Activated naive CD8-positive, alpha-beta T cell treated with anti-CD3 and anti-CD28 coated beads, Interleukin-2, amount 10 ng/mL, durations not matched to agents 7 days and 5 days (primary cell): ENCODE measurements at places on chromosomes 5 and 9. TPM values are rescaled to one million over a fixed set of nuclear protein-coding genes. Genes with fewer than 3 reads are reported as not detected.

Gene RNF183
- 0.14 TPM for total RNA-seq

DNA sequence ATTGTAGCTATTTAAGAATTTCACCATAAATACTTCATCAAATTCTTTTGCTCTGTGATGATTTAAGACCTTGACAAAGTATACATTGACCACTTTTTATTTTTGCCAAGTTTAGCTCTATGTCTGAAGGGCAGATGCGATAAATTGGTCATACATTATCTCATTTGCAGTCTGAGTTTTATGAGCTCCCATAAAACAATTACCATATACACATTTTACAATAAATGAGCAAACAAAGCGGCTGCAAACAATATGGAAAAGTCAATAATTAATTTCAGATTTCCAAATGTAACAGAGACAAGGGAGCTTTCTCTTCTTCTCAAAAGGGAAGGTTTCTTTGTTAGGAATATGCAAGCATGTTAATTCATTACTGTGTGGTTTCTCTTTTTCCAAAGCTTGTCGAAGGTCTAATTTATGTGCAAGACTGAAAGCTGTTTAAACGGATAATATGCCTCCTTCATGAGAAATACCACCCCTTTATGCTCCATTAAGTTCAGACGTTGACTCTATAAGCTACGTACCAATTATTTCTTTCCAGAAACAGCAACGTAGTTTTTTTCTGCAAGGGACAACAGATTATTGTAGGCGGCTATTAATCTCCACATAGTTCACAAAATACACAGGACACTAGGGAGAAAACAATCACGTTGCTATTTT lies 7.0 kb upstream of the IZUMO3 start:
- H3K36me3 ChIP-seq, result no peaks in the 10 kb centered on the region
- H3K27ac ChIP-seq, result no peak overlapping the region
- no peaks in the 10 kb centered on the region for H3K27me3 ChIP-seq
- H3K4me1 ChIP-seq, result no peaks in the 10 kb centered on the region
- H3K4me3 ChIP-seq, result no peak overlapping the region

GRCh38 chr9:78542491-78543181 lies 245.7 kb downstream of the PSAT1 start:
- no peak for DNase-seq
- H3K36me3 ChIP-seq, result no peaks in the 10 kb centered on the region
- H3K4me3 ChIP-seq, result no peak overlapping the region

DNA sequence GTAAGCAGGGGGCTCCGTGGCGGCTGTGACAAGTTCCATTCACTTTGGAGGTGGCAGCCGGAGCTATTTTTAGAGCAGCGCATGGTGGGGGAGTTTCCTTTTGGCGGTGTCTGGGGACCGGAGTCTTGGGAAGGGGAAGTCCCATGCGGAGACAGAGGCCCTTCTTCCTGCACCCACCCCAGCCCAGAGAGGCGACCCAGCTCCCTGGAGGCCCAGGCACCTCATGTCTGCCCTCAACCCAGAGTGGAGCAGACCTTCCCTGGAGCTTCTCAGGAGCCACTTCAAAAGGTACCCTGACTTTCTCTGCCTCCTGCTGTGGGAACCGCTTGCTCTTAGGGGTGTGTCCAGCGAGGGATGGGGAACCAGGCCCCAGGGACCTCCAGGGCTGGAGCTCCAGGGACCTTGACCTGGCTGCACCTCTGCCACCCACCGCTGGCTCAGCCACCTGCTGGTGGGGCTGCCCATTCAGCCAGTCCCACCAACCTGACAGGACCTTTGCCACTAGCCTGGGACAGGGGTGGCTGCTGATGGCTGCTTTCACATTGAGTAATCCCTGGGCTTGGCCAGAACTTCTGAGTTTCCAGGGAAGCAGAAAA lies 34.1 kb downstream of the NEK6 start:
- no peaks in the 10 kb centered on the region for H3K36me3 ChIP-seq
- peak overlapping the region; percentile 48 for H3K4me3 ChIP-seq
- peak; percentile 61 for DNase-seq
- peaks cover 2% of the 10 kb centered on the region for H3K27me3 ChIP-seq
- no peak overlapping the region for H3K27ac ChIP-seq
- peaks cover 34% of the 10 kb centered on the region for H3K4me1 ChIP-seq

- H3K27ac ChIP-seq, result peak overlapping the region; percentile 99
- DNase-seq, result peak; percentile 68
- peaks cover 50% of the 10 kb centered on the region for H3K4me1 ChIP-seq
- no peaks in the 10 kb centered on the region for H3K27me3 ChIP-seq
- H3K4me3 ChIP-seq, result peak overlapping the region; percentile 100
Observed at GRCh38 chr9:131270171-131271015, 5.9 kb downstream of the FAM78A start.

GRCh38 chr5:62326702-62327101 lies 20.7 kb downstream of the KIF2A start:
- no peak overlapping the region for H3K4me3 ChIP-seq
- peaks cover 28% of the 10 kb centered on the region for H3K36me3 ChIP-seq
- no peaks in the 10 kb centered on the region for H3K27me3 ChIP-seq
- H3K27ac ChIP-seq, result no peak overlapping the region

DNA sequence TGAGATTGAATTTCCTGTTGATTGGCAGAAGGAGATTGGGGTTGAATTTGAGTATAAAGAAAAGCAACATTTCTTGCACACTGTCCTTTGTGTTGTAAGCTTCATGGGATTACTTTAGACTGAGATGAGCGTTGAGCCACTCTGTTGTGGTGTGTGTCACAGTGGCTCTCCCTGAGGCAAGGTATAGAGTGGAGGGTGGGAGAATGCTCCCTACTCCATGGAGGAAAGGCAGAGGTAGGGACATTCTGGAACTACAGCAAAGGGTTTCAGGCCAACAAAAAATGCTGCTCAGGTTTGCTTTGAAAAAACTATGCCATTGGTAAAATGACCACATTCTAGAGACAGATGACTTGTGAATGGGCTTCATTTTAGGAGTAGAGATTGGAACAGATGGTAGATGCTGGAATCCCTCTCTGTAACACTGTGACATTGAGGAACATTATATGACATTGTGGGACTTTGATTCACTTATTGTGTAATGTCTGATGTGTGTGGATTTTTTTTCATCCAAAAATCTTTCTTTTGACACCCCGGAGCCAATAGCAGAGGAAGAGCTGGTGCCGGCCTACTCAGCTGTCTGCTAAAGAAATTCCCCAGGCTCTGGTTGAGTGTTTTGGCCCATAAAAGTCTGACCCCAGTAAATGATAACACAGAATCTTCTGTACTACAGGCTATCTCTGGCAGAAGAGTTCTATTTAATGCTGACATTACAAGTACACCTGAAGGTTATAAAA lies 6.2 kb upstream of the CEP120 start:
- H3K27ac ChIP-seq, result no peak overlapping the region
- H3K4me1 ChIP-seq, result peaks cover 4% of the 10 kb centered on the region
- no peaks in the 10 kb centered on the region for H3K36me3 ChIP-seq
- H3K4me3 ChIP-seq, result no peak overlapping the region
- H3K27me3 ChIP-seq, result no peaks in the 10 kb centered on the region
- no peak for DNase-seq

DNA sequence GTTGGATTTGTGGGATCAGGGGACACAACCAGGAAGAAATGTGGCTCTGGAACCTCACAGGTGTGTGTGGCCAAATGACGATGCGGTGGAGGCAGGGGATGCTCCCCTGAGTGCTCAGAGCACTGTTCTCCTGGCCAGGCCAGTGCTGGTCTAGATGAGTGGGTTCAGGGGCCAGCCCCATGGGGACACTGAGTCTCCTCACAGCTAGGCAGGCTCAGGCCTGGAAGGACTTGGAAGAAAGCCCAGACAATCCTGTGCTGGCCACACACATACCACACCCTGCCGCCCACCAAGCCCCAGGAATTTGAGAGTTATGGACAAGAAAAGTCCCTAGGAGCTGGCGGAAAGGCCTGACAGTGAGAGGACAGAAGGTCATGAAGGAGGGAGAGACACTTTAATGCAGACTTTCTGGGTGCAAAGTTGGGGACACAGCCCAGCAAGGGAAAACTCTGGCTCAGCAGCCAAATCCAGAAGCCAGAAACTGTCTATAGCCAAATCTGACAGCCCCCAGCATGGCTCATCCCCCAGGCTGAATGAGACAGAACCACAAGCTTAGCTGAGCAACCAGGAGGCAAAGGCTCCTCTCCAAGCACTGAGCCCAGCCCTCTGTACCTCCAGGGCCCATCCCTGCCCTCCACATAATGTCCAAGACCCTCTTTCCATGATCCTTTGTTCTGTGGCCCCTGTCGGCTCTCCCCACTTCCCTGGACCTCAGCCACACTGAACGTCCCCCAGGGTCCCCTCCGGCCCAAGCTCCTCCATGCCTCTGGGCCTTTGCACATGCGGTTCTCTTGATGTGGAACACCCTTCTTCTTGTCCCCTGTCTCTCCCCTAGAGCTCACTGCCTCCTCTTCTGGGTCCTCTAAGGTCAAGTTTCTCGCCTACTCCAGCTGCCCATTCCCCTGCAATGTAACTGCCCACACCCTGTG lies 22.4 kb downstream of the LHX6 start:
- H3K4me1 ChIP-seq, result no peaks in the 10 kb centered on the region
- peaks cover 8% of the 10 kb centered on the region for H3K27me3 ChIP-seq
- H3K4me3 ChIP-seq, result no peak overlapping the region
- no peaks in the 10 kb centered on the region for H3K36me3 ChIP-seq
- no peak for DNase-seq

- H3K27me3 ChIP-seq, result no peaks in the 10 kb centered on the region
- peak; percentile 60 for DNase-seq
- peak overlapping the region; percentile 81 for H3K4me3 ChIP-seq
- H3K36me3 ChIP-seq, result no peaks in the 10 kb centered on the region
- peak overlapping the region; percentile 92 for H3K27ac ChIP-seq
Observed at GRCh38 chr5:39208471-39208870, 10.9 kb downstream of the FYB1 start.

GRCh38 chr5:168624850-168625364 lies 45.7 kb upstream of the PANK3 start:
- H3K27me3 ChIP-seq, result peaks cover 3% of the 10 kb centered on the region
- no peaks in the 10 kb centered on the region for H3K36me3 ChIP-seq
- no peak overlapping the region for H3K27ac ChIP-seq
- no peak overlapping the region for H3K4me3 ChIP-seq
- no peaks in the 10 kb centered on the region for H3K4me1 ChIP-seq
- no peak for DNase-seq

- peaks cover 2% of the 10 kb centered on the region for H3K36me3 ChIP-seq
- no peak overlapping the region for H3K4me3 ChIP-seq
- H3K27me3 ChIP-seq, result peaks cover 2% of the 10 kb centered on the region
Observed at GRCh38 chr5:138461343-138462125, 3.7 kb upstream of the EGR1 start.

DNA sequence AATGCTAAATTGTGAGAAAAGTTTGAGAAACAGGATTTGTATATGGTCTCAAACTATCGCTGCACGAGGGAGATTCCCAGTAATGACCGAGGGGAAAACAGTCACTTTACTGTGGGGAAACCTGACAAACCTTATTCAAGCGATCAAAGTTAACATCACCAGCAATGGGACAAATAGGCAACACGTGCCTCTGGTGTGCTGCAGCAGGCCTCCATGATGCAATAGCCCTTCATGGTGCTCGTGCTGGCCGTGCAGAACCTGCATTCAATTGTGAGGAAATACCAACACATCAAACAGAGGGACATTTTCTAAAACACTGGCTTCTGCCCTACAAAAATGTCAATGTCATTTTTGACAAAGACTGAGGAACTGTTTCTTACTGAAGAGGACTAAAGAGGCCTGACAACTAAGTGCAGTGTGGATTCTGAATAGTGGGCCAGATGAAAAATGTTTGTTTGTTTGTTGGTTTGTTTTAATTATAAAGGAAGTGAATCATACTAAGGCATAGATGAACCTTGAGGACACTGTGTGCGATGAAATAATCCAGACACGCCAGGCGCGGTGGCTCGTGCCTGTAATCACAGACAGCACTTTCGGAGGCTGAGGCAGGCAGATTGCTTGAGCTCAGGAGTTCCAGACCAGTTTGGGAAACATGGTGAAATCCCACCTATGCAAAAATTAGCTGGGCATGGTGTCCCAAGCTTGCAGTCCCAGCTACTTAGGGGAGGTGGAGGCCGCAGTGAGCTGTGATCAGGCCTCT lies 17.6 kb upstream of the MARCHF6 start:
- H3K4me3 ChIP-seq, result no peak overlapping the region
- peaks cover 6% of the 10 kb centered on the region for H3K4me1 ChIP-seq
- no peaks in the 10 kb centered on the region for H3K36me3 ChIP-seq
- no peak for DNase-seq
- H3K27ac ChIP-seq, result no peak overlapping the region

Gene TUSC1
- total RNA-seq, result not detected

Gene ITK
- total RNA-seq, result 313 TPM

- peak overlapping the region; percentile 99 for H3K4me3 ChIP-seq
- H3K27ac ChIP-seq, result peak overlapping the region; percentile 64
- H3K27me3 ChIP-seq, result peaks cover 40% of the 10 kb centered on the region
- H3K4me1 ChIP-seq, result peaks cover 22% of the 10 kb centered on the region
- no peak for DNase-seq
- H3K36me3 ChIP-seq, result peaks cover 15% of the 10 kb centered on the region
Observed at GRCh38 chr9:21996438-21996837, 1.8 kb downstream of the CDKN2B-AS1 start.

Gene CFAP77
- total RNA-seq, result not detected

- no peaks in the 10 kb centered on the region for H3K36me3 ChIP-seq
- no peak for DNase-seq
- H3K4me1 ChIP-seq, result peaks cover 10% of the 10 kb centered on the region
- H3K27ac ChIP-seq, result no peak overlapping the region
Observed at GRCh38 chr9:5269249-5269715, 35.2 kb downstream of the RLN2 start.

GRCh38 chr5:65152131-65152530 lies 329.6 kb downstream of the ADAMTS6 start:
- no peak for DNase-seq
- no peaks in the 10 kb centered on the region for H3K27me3 ChIP-seq
- no peaks in the 10 kb centered on the region for H3K4me1 ChIP-seq
- H3K36me3 ChIP-seq, result peaks cover 2% of the 10 kb centered on the region

DNA sequence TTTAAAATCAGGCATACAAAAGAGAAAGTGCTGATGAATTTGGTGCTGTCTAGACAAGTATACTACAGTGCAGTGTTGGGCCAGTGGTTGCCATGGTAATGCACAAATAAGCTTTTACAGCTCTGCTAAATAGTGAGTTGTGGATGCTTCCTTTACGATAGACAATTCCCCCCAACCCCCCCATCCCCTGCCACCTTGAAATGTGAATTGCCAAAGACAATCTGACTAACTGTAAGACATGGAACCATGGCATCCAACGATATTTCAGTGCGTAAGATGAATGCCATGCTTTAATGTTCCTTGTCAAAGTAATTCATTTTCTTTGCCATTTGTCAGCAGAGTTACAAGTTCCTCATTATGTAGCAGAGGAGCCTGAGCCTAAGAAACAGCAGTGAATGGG lies 91.5 kb upstream of the NREP start:
- no peaks in the 10 kb centered on the region for H3K4me1 ChIP-seq
- no peak overlapping the region for H3K4me3 ChIP-seq
- no peak for DNase-seq
- no peaks in the 10 kb centered on the region for H3K27me3 ChIP-seq
- H3K36me3 ChIP-seq, result no peaks in the 10 kb centered on the region

Gene PCDHB14
- 0.06 TPM for total RNA-seq

DNA sequence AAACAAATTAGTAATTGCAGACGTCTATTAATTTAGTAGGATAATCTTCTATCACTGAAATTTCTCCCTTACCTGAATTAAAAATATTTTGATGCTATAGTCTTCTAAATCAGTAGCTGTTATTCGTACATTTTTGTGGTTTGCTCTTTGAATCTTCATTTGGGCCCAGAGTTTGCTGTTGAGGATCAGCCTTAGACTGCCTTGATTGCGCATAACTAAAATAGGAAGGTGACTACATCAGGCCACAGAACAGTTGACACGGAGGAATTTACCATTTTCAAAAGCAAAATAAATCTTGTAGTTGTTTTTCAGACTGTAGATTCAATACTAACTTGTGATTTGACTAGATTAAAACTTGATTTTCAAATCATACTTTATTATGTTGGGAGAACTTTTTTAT lies 11.8 kb upstream of the NADK2 start:
- no peaks in the 10 kb centered on the region for H3K36me3 ChIP-seq
- H3K27me3 ChIP-seq, result peaks cover 15% of the 10 kb centered on the region
- no peak for DNase-seq
- H3K27ac ChIP-seq, result no peak overlapping the region
